ENCODE measurements at places on chromosomes 2 and 18.

DNA sequence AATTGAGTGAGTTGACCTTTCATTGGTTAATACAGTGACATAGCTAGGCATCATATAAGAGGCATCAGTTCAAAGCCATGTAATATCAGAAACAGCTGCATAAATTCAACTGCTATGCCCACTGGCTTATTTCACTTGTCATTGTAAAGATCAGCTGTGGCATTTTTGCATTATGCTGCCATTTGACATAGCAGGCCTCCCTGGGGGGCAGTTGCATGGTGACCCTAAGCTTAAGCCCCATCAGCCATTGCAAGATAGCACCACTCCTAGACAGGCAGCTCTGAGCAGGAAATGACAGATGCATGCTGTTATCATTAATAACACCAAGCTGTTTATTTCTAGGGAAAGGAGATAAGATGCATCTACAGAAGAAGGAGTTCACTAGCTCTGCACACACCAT, 233.4 kb upstream of the CNTNAP5 start:
- DNase-seq = peak; percentile 63

DNA sequence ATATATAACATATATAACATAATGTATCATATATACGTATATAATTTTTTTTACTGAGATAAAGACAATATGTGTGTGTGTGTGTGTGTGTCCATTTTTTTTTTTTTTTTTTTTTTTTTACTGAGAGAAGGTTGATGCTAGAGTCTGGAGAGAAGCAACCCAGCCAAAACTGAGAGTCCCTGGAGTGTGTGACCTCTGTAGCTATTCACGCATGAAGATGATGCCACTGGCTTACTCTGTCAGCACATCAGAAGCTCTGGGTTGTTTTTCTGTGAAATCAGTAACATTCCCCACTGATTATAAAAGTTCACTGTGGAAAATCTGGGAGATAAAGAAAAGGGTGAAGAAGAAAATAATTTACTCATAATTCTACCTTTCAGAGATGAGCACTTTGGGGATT, 27.2 kb downstream of the CCDC195 start:
- DNase-seq = no peak

- no peak for DNase-seq
Measured at GRCh38 chr18:50518787-50519546, 40.9 kb upstream of the MAPK4 start.

DNA sequence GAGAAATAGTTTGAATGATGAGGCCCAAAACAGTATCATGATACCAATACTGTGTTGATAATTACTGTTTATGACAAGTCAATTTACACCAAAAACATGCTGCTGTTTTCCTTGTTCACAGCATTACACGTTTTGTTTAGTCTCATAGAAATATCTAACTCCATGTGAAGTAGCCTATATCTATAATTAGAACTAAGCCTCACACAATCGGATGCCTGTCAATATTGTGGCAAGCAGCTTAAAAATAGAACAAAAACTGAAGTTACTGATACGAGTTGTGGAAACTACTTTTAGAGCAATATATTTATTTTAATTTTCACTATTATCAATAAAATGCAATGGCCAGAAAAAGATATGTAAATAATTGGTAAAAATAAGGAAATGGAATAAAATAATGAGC, 470.8 kb downstream of the ZEB2 start:
- no peak for DNase-seq

DNA sequence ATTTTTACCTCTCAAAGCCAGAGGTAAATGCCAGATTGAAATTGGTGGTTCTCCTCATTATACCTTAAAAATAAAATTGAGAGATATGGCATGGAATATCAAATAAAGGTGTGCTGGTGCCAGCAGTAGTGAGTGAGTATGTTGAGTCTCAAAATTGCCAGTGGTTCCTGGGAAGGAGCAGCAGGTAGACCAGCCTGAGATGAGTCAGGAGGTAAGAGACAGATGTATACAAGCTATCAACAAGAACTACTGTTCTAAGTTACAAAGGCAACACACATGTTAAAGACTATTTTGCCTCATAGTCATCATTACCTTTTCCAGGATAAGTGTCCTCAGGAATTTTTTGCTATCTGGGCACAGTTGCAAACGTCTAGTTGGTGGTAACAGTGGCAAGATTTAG, 1.3 kb upstream of the UPP2 start:
- DNase-seq = no peak
